ENCODE measurements at places on chromosomes 1 and 21.

- no peak for DNase-seq
Measured at GRCh38 chr1:25774206-25774803, 25.7 kb upstream of the SELENON start.

DNA sequence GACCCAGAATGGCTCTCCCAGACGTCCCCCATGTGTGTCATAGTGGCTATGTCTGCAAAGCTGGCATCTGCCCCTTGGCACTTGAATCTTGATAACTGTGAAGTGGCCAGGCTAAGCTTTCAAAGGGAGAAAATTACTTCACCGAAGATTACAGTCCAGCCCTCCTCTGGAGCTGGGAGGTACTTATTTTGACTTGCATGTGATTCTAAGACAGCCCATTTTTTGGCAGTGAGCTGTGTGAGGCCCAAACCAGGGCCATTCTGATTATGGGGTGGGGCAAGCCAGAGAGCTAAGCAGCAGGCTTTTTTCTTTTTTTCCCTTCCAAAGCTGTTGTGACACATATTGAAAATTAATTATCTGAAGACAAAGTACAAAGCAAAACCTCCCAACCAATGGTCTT, 42.1 kb upstream of the C8B start:
- no peak for DNase-seq

GRCh38 chr1:113998361-113998760, 19.1 kb downstream of the OLFML3 start:
- no peak for DNase-seq

DNA sequence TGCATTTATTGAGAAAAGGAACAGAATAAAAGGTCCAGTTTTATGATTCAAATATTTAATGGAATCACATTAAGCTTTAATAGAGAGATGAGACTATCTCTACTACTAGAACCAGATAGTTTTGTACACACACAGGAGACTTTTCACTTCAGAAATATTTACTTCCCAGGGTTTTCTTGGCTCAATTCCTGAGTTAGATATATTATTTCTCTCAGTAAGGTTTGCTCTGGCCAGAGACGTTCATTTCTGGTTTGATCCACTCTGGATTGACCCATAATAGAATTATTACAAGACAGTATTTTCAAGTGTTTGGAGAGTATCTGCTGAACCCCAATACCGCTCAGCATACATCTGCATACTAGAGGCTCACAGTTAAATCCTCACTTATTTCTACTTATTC, 1.3 kb upstream of the RCOR3 start:
- DNase-seq, result no peak

GRCh38 chr1:6012529-6013318, 20.5 kb upstream of the NPHP4 start:
- DNase-seq, result no peak

DNA sequence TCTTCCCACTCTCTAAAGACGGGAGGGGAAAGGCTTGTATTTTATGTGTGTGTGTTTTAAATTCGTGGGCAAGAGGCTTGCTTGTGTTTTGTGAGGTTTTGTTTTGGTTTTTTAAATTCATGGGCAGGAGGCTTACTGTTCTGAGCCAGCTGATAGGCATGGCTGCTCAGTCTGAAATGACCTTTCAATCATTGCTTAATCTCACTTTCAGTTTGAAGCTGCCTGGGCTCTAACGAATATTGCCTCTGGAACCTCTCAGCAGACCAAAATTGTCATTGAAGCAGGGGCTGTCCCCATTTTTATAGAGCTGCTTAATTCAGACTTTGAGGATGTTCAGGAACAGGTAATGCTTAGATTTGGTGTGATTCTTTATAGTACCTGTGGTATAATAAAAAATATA, 20.3 kb upstream of the TXLNA start:
- no peak for DNase-seq

- no peak for DNase-seq
Measured at GRCh38 chr1:89274411-89274857, 1.8 kb upstream of the GBP5 start.

- DNase-seq, result no peak
Measured at GRCh38 chr1:35725596-35725995, 6.9 kb upstream of the C1orf216 start.

Measured in hematopoietic multipotent progenitor cell treated with erythropoietin and hydrocortisone succinate and interleukin-3 and kit ligand, for 17 days (in vitro differentiated cells).